Stimulated activated CD8-positive, alpha-beta memory T cell treated with anti-CD3 and anti-CD28 coated beads, Interleukin-7, amount 100 ng/mL, for 1 hour (primary cell): ENCODE measurements at places on chromosomes 6 and 20.

DNA sequence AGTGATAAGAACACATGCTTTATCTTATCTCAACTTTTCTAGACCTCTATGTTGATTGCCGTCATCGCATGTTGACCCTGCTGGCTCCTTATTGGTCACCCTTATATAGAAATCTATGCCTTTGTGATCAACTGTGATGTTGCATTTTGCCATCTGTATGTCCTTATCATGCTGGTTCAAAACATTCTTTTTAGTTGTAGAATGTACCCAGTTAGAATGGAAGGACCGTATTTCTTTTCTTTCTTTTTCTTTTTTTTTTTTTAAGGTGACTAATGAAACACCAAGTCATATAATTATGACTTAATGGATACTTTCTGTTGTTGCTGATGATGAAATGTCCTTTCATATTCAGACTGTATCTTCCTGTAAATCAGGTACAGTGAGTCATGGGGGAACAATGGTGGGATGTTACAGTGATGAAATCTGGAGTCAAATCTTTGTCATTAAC lies 145.9 kb upstream of the CITED2 start:
- DNase-seq, result no peak

DNA sequence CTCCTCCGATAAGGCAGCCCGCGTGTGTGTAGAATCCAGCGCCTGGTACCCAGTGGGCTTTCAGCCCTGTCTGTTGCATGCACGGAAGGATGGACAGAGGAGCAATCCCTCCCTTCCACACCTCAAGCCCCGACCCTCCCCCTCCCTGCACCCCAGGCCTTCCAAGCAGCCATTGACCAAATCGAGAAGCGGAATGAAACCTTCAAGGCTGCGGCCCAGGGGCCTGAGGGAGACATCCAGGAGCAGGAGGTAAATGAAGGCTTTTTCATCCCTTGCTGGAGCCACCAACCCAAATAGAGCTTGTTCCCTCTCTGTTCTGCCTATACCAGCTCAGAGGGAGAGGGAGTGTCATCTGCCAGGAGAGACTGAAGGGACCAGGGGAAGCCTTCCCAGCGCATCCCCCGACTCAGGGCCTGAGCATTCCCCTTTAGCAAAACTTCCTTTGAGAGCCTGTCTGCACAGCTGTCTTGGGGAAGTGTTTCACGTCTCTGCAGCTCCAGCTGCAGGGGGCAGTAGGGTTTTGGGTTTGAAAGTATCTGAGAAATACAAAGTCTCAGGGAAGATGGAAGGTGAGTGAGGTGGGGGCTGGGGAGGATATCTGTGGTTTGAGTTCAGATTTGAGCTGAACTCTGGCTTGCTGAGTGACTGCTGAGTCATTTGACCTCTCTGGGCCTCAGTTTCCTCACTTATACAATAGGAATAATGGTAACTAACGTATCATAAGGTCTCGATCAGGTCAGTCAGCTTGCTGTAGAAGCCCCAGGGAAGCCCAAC lies 16.1 kb downstream of the FGD2 start:
- DNase-seq, result peak; percentile 51

DNA sequence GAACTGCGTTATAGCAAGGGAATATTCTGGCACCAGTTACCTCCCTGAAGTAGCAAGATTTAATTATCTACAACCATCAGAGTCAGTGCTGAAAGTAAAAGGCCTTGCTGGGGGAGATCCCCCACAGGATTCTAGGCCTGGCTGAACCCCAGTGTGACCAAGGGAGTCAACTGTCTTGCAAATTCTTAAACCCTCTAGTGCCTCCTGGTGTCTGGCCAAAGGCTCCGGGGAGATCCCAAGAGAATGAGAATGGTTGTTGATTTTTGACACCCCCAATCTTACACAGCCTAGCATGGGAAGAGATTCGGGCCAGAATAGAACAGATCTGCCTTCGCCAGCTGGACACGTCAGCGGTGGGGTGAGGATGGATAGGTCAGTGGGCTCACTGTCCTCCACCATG lies 179.4 kb downstream of the ERMARD start:
- no peak for DNase-seq

DNA sequence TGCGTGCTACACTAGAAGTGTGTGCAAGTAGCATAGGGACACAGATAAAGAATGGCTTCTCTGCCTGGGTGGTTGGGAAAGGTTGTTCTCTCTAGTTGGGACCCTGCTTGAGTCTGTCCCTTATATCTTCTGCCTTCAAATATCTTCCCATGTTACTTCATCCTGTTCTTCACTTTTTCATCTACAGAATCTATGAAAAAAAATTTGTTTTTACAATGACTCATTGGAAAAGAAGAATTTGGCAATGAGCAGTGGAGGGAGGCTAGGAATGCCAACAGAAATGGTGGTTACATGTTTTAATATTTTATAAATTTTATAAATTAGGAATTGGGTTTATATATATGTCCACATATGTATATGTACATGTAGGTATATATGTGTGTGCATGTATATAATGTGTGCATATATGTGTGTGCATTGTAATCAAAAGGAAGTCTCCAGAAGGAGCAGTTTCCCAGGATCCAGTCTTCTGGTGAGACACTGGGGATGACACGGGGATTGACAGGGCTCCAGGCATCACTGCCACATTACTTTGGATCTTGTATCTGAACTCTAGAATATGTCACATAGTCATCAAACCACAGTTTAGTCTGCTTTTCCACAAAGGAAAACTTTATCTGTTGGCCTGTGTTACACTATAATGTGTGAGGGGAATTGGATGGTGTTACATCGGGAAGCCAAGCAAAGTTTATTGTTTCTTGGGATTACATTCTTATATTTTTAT lies 75.3 kb upstream of the RIPOR2 start:
- no peak for DNase-seq

DNA sequence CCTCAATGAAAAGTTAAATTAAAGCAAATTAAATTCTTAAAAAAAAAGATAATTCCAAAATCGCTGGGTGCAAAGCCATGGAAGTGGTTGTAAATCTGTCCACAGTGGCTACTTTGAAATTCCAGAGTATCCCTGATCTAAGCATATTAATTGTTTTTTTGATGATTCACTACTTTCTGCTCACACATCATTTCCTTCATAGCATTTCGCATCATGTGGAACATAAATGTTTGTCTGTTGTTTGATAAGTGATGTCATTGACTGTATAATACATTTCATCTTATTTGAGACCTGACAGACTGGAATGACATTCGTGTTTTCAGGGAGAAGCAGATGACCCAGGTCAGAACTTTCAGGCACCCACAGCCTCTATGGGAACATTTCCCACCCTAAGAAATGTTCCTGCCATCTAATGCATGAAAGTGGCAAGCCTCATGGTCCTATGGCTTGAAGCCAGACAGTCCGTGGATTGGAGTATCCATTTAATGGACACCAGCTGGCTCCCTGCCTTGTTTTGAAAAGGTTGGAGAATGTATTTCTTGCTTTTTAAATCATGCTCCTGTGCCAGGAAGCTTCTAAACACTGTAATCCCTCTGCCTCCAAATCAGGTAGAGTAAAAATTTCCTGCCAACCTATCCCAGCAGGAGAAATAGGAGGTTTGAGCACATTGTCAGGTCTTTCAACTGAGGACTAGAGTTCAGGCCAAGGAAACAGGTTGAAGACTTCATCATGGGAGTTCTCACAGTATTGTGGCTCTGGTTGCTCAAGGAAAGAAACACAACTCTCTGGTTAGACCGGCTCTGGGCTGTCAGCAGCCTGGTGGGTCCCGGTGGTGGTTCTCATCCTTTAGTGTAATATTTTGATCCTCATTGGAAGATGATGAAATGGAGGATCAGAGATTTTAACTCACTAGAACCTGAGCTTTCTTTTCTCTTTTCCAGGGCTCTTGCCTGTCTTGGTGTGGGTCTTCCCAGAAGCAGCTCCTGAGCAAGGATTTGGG lies 157.9 kb downstream of the SLC24A3 start:
- no peak for DNase-seq

DNA sequence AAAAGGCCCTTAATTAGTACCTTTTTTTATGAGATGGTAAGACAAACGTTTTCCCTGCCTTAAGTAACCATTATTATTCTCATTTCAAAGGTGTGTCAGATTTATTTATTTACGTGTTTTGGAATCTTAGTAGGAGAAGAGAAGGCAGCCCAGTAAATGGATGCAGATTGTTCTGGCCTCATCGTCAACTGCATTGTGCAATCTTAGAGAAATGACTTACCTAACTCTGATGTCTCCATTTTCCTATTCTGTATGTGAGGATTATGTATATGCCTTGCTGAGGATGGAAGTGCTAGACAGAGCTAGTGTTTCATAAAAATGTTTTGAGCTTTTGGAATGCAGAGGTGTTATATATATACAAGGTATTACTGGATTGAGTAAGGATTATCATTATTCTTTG lies 97.0 kb upstream of the JAG1 start:
- no peak for DNase-seq

- DNase-seq, result no peak
These were observed 1.0 kb downstream of the TSHZ2 start for GRCh38 chr20:52972965-52973819.

GRCh38 chr6:24768361-24768760 lies 6.4 kb upstream of the GMNN start:
- DNase-seq, result no peak

DNA sequence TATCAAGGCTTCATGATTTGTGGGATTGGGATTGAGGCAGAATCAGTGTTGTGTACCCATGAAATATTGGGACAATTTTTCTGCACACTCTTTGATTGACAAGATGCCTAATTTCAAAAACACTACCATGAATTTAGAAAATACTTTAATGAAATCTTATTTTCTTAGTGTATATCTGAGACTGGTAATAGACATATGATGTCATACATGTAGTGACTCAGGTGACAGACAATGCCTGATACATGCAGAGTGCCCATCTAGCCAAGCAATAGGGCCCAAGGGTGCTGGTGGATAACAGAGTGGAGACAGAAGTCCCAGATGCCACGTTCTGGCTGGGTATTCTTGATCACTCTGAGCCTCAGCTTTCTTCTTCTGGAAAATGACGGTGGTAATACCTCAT lies 279.6 kb upstream of the ARID1B start:
- DNase-seq, result no peak

DNA sequence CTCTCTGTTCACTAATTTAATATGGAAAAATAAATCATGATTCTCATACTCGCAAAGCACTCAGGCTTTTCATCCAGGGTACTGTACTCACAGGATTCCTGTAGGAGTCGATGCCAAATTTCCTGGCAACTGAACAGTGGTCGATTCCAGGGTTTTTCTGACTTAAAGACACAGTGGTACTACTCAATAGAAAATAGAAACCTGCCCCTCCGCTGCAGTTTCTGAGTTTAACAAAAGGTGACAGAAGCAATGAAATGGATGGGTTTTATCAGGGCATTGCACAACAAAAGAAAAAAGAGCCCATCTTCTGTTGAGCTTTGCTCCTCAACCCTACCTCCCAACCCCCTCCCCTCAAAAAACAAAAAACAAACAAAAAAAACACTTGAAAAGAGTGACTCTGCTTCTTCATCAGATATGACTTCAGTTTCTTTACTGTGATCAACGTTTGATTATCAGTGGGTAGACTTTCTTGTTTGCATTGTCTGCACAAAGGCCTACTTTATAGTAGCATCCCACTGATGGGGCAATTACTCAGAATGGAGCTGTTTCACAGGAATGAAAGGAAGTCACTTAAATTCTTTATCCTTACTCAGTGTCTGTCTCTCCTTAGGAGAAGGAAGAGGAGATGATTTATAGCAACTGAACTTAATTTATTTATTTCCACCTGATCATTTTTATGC lies 96.2 kb upstream of the FOXO3 start:
- DNase-seq, result no peak

GRCh38 chr20:16062661-16063581 lies 510.3 kb downstream of the KIF16B start:
- DNase-seq, result no peak

DNA sequence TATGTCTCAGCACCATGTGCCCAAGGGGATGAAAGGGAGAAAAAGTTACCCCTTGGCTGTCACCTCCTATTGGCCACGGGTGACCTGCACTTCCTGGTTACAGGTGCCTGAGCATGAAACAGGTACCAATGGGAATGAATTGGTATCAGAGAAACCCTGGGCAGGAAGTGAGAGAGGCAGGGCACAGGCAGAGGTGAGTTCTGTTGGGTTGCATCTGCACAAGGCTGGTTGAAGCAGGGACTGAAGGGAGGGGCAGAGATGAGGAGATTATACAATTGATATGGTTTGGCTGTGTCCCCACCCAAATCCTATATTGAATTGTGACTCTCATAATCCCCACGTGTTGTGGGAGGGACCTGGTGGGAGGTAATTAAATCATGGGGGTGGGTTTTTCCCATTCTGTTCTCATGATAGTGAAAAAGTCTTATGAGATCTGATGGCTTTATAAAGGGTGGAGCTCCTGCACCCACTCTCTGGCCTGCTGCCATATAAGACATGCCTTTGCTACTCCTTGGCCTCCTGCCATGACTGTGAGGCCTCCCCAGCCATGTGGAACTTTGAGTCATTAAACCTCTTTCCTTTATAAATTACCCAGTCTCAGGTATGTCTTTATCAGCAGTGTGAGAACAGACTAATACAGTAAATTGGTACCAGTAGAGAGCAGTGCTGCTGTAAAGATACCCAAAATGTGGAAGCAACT lies 291.8 kb downstream of the LRFN2 start:
- DNase-seq, result no peak

GRCh38 chr6:115001731-115002350 lies 659.0 kb upstream of the HS3ST5 start:
- no peak for DNase-seq

DNA sequence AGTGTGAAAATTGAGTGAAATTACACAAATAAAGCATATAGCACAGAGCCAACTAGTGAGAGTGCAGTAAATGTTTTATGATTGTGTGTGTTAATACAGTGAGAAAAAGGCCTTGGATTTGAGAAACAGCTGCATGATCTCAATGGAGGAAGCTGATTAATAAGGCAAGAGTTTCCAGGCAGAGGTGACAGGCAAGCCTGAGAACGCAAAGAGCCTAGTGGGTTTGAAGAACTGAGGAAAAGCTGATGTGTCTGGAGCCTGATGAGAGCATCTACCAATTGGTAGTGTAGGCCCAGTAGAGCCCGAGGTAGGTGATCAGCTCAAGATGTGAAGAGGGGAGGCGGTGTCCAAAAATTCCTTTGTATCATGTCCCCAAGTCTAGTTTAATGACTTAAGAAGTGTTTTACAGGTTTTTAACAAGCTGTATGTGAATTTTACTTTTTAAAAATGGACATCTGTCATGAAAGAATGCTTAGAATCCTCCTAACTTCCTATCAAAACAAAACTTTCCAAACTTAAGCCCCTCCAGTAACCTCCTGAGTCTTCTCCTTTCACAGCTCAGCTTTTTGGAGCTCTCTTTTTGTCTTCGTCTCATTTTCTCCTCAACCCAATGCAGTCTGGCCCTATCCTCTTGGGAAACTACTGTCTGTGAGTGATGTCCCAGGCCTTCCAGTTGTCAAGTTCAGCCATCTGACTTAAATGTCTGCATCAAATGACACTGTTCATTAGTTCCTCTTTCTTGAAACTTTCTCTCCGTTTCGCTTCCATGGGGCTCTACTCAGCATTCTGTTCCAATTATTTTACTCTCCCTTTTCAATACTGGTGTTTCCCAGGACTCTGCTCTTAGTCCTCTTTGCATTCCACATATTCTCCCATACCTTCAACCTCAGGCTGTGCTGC lies 1.2 kb downstream of the CDC40 start:
- no peak for DNase-seq

- no peak for DNase-seq
These were observed 96.9 kb downstream of the SCML4 start for GRCh38 chr6:107727096-107727757.

GRCh38 chr6:54697424-54697823 lies 149.1 kb upstream of the FAM83B start:
- DNase-seq, result no peak
